ENCODE measurements at places on chromosomes 5 and 9. TPM values are rescaled to one million over a fixed set of nuclear protein-coding genes. Genes with fewer than 3 reads are reported as not detected.

GRCh38 chr9:87958591-87958990, 15.7 kb downstream of the CDK20 start:
- no peaks in the 10 kb centered on the region for H3K27me3 ChIP-seq
- H3K27ac ChIP-seq, result no peak overlapping the region
- no peaks in the 10 kb centered on the region for H3K4me1 ChIP-seq
- H3K36me3 ChIP-seq, result no peaks in the 10 kb centered on the region
- H3K4me3 ChIP-seq, result no peak overlapping the region

- no peak overlapping the region for H3K27ac ChIP-seq
- no peak overlapping the region for H3K4me3 ChIP-seq
- DNase-seq, result no peak
- no peaks in the 10 kb centered on the region for H3K27me3 ChIP-seq
- no peaks in the 10 kb centered on the region for H3K36me3 ChIP-seq
- H3K4me1 ChIP-seq, result no peaks in the 10 kb centered on the region
Observed at GRCh38 chr5:96017951-96018350, 56.3 kb upstream of the ELL2 start.

GRCh38 chr5:60843936-60844905, at the start of gene ELOVL7:
ELOVL7 (minus strand) TSS chr5:60844269; CDS start chr5:60787397, 56,872 bp downstream.
- H3K36me3 ChIP-seq, result no peaks in the 10 kb centered on the region
- H3K4me3 ChIP-seq, result no peak within 1 kb of the TSS
- no peaks in the 10 kb centered on the region for H3K4me1 ChIP-seq
- H3K27ac ChIP-seq, result no peak within 1 kb of the TSS
- H3K27me3 ChIP-seq, result no peaks in the 10 kb centered on the region
- no peak for DNase-seq

DNA sequence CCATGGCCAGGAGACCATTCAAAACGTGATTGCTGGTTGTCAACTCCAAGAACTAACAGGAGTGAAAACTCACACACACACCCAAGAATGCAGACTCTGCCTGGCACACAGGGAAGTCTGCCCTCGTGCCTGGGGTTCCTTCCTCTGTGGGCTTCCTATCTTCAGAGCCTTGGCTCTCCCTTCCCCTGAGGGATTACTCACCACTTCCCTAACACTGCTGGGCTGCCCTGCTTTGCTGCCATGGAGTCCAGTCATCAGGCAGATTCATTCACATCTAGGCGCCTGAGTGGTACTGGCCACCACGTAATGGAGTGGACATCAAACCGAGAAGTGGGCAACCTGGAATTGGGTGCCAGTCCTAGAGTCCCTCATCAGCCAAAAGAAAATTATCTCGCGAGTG, 76.4 kb upstream of the PRSS3 start:
- no peak overlapping the region for H3K27ac ChIP-seq
- H3K4me1 ChIP-seq, result no peaks in the 10 kb centered on the region
- no peak for DNase-seq
- H3K36me3 ChIP-seq, result no peaks in the 10 kb centered on the region
- H3K27me3 ChIP-seq, result no peaks in the 10 kb centered on the region
- no peak overlapping the region for H3K4me3 ChIP-seq

GRCh38 chr5:53890490-53890889, 330.1 kb downstream of the NDUFS4 start:
- no peaks in the 10 kb centered on the region for H3K27me3 ChIP-seq
- no peaks in the 10 kb centered on the region for H3K4me1 ChIP-seq
- DNase-seq, result no peak
- no peaks in the 10 kb centered on the region for H3K36me3 ChIP-seq

- no peaks in the 10 kb centered on the region for H3K27me3 ChIP-seq
- H3K27ac ChIP-seq, result no peak overlapping the region
- H3K4me1 ChIP-seq, result peaks cover 47% of the 10 kb centered on the region
- DNase-seq, result no peak
Observed at GRCh38 chr9:136527721-136528710, 17.8 kb downstream of the NOTCH1 start.

DNA sequence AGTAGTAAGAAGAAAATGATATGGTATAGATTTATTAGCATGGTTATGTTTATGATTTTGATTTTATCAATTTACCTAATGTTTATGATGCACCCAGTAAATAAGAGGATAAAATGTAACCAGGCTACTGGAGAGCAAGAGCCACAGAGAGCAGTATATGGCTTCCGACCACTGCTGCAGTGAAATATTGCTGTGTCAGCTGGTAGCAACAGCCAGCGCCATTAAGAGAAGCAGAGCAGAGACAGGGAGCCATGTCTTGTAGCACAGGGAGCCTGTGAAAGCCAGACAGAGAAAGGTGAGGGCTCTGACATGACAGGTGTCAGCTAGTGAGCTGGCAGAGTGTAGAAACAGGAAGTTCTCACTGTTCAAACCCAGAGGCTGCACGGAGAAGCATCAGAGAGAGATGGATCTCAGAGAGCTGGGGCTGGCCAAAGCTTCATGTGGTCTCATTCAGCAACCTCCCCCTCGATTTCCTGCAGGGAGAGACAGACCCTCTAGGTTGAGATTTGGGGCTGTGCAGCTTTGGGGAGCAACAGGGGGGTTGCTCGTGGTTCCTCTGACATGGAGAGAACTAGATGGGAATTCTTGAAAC, 202.1 kb downstream of the MED10 start:
- no peaks in the 10 kb centered on the region for H3K27me3 ChIP-seq
- H3K27ac ChIP-seq, result no peak overlapping the region
- H3K36me3 ChIP-seq, result no peaks in the 10 kb centered on the region
- no peak overlapping the region for H3K4me3 ChIP-seq
- no peaks in the 10 kb centered on the region for H3K4me1 ChIP-seq
- no peak for DNase-seq

Gene KIAA0825
- total RNA-seq, result 1.4 TPM

Gene GPR150
- 0.18 TPM for total RNA-seq

Gene FOXE1
- total RNA-seq, result not detected
